ENCODE measurements at places on chromosomes 1 and 21.
A peak's percentile ranks its signal among the peaks of the same experiment; 100 is the strongest.

DNA sequence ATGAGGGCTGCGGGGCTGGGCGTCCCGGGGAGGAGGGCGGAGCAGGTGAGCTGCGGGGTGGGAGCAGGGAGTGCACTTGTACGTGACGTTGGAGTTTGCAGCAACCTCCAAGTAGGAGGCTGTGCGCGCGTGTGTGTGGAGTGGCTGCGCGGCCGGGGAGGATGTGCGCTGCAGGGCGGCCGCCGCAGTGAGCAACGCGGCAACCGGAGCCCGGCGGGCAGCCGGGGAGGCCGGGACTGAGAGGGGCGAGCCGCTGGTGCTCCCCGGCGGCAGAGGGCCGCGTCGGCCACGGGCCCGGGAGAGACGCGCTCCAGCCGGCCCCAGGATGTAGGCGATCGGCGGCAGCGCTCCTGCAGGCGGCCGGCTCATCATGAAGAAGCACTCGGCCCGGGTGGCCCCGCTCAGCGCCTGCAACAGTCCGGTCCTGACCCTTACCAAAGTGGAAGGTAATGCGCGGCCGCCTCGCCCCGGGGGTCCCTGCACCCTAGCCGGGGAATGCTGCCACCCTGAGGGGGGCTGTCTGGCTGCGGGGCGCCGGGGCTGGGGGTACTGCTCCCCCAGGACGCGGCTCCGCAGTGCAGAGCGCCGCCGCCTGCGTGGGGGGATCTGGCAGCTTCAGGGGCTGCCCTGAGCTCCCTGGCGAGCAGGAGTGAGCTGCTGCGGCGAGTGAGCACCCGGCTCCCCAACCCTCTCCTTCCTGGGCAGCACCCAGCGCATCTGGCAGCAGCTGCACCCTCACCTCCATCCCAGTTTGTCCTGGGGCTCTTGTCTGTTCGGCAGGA lies 158.9 kb upstream of the COA6 start:
- DNase-seq: no peak

GRCh38 chr1:45862008-45862407 lies 58.6 kb downstream of the MAST2 start:
- DNase-seq: no peak

DNA sequence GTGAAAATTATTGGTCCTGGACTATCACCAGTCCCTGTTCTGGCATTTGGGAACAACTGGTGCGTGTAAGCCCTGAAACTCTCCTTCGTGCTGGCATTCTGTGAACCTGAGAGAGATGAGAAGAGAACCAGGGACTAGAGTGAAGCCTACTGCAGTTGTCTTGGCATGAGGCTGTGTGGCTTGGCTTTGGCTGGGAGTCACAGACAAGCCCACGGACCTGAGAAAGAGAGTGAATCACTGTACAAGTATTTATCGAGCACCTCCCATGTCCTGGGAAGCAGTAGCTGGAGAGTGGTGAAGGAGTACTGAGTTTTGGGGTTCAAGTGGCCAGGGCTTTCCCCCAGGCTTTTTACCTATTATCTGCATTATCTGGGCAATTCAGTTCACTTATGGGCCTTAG lies 63.3 kb downstream of the FGGY start:
- no peak for DNase-seq

DNA sequence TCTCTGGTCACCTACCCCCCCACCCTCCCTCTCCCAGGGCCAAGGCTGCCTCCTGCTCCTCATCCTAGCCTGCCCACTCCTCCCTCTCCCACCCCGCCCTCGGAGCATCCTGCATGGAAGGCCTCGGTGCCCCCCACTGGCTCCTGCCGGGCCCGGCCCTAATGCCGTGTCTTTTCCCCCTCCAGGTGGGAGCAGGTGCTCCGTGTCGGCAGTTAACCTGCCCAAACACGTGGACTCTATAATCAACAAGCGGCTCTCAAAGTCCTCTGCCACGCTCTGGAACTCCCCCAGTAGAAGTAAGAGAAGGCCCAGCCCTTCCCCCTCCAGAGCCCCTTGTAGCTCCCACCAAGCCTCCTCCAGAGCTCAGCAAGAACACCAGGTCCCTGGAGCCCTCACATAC lies 18.8 kb downstream of the MAP7D1 start:
- no peak for DNase-seq

DNA sequence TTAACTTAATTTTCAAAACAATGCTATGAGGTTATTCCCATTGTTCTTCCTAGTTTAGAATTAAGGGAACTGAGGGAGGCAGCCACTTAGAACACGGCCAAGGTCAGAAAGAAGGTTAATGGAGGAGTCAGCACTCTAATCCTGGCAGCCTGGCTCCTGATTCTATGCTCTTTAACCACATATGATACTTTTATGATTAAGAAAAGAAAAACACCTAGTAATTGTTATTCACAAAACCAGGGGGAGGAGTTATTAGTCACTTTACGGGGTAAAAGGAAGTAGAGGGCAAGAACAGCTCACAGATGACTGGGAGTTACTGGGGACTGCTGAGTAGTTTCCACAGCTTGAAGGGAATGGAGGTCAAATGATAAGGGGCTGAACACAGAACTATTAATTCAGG lies 38.6 kb downstream of the GADD45A start:
- no peak for DNase-seq

DNA sequence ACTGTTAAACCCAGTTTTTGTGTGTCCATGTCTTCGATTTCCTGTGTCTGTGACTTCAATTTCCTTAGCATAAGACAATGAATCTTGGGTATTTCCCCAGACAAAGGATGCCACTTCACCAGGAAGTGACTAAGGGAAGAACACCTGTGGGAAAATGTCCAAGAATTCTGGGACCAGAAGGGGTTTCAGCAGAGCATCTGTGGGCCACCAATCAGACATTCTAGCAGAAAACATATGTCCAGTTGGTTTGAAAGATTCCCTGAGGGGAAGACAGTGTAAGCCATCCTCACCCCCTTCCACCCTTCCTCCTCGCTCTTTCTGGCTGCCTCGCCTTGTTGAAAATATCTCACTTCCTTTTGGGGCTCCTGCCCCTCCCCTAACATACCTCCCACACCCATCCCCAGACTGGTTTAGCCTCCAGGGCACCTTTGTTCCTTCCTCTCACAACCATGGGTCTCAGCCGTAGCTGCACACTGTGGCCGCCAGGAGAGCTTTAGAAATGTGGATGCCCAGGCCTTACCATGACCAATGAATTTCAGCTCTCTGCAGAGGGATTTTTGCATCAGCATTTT lies 25.5 kb upstream of the IFNAR1 start:
- peak; percentile 3 for DNase-seq

DNA sequence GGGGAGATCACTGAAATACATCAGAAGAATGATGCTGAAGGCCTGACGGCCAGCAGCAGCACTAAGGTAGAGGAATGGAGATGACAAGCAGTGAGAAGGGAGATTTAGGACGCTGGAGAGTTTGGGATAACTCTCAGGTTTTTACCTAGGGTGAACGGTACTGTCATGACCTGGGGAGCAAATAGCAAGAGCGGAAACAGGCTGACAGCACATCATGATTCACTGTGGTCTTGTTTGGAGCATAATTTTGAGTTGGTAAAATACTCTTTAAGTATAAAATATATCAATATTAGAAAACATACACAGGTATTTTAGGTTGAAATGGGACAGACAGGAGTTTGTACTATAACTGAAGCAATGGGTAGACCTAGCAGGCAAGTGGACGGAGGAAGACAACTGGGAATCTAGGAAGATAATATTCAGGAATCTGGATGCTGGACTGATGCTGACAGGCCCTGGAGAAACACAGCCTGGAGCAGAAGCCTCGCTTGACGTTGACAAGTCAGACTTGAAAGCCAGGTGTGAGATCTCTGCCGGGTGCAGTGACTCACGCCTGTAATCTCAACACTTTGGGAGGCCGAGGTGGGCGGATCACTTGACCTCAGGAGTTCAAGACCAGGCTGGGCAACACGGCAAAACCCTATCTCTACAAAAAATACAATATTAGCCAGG lies 33.3 kb downstream of the ALG14 start:
- no peak for DNase-seq

GRCh38 chr1:205472737-205473441 lies 17.0 kb upstream of the BLACAT1 start:
- no peak for DNase-seq

GRCh38 chr1:2046953-2047748 lies 3.1 kb upstream of the PRKCZ start:
- DNase-seq: no peak

GRCh38 chr1:215287362-215287761 lies 204.8 kb downstream of the KCNK2 start:
- no peak for DNase-seq

GRCh38 chr1:4019606-4020331 lies 119.7 kb upstream of the C1orf174 start:
- no peak for DNase-seq

All from stimulated activated CD4-positive, alpha-beta T cell treated with anti-CD3 and anti-CD28 coated beads, Interleukin-1b, Interleukin-23, amount 100 ng/mL, for 1 hour (primary cell).